MV-4-11 (cell line): ENCODE measurements at places on chromosomes 6 and 20.

DNA sequence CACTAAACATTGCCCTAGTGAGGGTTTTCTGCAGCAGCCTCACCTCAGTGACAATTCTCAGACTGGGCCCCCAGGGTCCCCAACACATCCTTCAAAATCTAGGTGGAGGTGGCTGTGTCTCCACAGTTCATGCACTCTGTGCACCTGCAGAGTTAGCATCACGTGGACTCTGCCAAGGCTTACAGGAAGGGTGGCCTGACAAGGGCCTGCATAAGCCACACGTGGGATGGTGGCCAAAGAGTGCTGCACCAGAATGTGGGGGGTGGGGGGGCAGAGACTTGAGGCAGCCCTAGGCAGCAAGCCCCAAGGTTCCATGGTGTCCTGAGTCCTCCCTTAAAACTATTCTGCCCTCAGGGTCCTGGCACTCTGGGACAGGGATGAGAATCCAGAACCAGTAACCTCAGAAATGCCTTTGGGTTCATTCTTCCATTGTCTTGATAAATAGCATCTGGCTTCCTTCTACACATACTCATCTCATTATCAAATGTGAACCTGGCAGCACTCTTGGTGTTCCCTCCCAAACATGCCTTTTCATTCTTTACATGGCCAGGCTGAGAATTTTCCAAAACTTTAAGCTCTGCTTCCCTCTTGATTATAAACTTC, 1.6 kb upstream of the SERPINB1 start:
- DNase-seq: no peak

- DNase-seq: no peak
These were observed 410.4 kb downstream of the MAFB start for GRCh38 chr20:40278673-40279072.

- no peak for DNase-seq
These were observed 698.4 kb downstream of the TENT5A start for GRCh38 chr6:81054036-81054435.

DNA sequence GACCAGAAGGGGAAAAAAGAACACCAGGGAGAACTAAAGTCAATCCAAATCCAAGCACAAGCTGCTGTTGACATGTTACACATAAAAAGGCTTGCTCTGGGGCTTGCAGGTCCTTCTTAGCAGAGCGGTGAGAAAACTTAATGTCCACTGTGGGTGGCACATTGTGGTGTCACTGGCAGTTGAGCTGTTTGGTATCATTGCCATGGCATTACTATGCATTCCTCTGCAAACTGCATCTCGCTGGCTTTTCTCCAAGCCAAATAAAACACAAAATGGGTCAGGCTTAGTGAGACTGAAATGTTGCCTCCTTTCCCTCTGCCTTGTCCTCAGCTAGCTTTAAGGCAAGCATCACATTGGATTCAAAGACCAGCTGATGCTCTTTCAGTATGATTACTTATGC, 40.9 kb downstream of the LY86 start:
- no peak for DNase-seq

- no peak for DNase-seq
These were observed 790 bp downstream of the NEDD9 start for GRCh38 chr6:11231564-11232192.

DNA sequence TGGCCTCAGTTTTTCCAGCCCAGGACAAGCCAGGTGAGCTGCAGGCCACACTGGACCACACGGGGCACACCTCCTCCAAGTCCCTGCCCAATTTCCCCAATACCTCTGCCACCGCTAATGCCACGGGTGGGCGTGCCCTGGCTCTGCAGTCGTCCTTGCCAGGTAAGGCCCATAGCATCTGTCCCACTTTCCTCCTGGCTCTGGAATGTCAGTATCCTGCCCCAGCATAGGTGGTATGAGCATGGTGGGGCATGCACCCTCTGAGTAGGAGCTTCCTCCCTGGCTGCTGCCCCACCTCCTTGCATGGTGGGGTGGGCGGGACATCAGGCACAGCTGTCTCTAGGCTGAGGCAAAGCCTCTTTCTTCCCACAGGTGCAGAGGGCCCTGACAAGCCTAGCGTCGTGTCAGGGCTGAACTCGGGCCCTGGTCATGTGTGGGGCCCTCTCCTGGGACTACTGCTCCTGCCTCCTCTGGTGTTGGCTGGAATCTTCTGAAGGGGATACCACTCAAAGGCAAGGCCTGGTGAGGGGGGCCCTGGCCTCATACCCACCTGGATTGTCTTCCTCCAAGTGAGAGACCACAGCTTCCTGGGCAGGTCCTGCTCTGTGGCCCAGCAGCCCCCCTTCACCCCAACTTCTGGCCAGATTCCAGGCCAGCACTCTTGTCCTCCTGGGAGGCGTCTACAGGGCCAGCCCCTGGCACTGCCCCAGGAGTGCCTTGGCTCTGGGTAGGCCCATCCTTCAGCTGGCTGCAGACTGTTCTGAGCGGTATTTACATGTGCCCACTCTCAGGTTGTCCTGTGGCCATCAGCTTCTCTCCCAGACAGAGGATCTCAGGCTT, 9.1 kb downstream of the PI16 start:
- DNase-seq: peak; percentile 22

DNA sequence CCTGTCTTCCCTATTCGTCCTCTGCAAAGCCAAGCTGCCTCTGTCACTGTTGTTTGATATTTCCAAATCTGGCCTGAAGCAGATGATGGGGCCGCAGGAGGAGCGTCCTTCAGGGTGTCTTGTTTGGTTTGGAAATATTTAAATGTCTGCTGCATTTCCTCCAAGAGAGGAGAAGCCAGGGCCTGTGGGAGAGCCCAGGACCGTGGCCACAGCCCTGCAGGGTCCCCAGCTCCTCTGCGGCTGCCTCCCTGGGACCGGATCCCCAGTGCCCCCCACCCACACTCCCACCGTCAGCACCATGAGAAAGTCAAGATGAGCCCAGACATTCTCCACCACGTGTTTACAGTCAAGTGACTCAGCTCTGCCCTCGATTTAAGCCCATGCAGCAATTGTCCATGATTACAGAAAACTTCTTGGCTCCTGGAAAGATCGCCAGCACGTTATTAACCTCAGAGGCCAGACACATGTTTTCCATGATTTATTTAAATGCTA, 18.2 kb downstream of the FOXF2 start:
- DNase-seq: no peak

DNA sequence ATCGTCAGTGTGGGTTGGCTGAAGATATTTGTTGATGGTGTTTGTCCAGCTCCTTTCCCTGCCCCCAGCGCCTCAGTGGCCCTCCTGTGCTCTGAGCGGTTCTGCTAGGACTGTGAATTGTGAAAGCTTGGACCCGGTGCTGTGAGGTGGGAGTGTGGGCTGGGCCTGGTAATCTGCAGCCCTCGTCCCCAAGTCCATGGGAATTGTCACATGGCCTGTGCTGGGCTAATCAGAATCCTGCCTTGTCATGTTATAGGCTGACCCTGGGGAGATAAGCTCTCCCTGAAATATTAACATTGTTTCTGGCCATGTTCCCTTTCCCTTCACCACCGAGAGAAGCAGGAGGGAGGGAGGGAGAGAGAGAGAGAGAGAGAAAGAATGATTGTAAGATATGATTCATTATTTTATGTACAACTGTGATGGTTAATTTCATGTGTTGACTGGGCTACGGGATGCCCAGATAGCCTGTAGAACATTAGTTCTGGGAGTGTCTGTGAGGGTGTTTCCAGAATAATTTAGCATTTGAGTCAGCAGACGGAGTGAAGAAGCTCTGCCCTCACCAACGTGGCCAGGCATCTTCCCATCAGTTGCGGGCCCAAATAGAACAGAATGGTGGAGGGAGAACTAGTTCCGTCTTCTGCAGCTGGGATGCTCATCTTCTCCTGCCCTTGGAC, 62.4 kb downstream of the TFAP2C start:
- DNase-seq: no peak

GRCh38 chr20:13549451-13549850, 89.3 kb downstream of the TASP1 start:
- no peak for DNase-seq

DNA sequence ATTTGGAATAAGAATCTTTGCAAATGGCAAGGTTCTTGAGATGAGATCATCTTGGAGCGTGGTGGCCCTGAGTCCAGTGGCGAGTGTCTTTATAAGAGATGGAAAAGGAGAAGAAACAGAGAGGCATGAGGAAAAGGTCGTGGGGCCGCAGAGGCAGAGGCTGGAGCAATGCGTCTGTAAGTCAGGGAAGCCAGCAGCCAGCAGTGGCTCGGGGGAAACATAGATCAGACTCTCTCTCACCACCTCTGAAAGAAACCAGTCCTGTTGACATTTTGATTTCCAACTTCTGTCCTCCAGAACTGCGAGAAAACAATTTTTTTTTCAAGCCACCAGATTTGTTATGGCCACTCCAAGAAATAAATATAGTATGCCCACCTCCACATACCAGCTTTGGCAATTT, 226.6 kb downstream of the TFAP2C start:
- DNase-seq: no peak

GRCh38 chr6:7451326-7451725, 61.7 kb downstream of the RIOK1 start:
- DNase-seq: no peak

DNA sequence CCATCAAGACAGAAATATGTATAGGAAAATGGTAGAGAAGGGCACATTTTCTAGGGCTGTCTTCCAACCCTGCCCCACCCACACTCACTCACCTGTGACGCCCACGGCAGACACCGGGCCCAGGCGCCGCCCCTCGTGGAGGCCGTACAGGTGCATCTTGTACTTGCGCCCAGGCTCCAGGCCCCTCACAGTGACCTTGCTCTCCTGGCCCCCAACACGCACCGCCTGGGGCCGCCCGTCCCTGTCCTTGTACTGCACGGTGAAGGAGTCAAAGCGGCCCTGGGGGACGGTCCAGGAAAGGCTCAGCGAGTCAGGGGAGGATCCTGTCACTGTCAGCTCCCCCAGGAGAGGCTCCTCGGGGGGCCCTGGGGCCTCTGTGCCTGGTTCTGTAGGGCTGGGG, 19.8 kb downstream of the CYP21A2 start:
- DNase-seq: no peak

DNA sequence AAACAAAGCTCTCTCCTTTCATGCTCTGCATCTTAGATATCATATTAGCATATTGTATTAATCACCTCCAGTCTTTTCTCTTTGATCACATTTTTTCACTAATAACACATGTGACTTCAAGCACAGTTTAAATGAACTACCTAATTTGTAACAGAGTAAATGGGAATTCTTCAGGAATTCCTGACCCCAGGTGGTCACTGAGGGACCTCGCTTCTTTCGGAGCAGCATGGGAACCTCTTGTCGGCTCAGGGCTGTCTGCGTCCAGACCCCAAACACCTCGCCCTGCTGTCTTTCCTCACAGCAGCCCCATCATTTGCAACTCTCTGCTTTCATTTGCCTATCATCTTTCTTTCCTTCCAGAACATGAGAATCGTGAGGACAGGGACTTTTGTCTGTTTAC, 103.5 kb downstream of the DACT2 start:
- DNase-seq: no peak

DNA sequence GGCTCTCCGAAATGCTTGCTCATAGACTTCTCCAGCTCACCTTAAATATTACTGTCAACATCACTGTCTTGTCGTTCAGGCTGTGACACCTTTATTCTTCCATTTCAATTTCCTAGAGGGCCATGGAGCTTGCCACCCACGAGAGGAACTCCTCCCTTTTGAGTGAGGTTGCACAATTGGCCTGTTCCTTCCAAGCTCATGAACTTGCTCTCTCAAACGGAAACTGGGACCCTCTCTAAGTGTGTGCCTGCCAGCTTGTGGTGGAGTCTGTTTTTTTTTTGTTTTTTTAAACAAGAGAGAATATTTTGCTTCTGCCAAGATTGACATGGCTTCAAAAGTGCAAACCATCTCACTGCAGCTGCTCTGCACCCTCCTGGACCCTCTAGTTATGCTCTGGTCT, 19.3 kb upstream of the IYD start:
- peak; percentile 54 for DNase-seq

GRCh38 chr6:145060714-145061113, 674.6 kb downstream of the EPM2A start:
- DNase-seq: no peak

GRCh38 chr20:59037386-59037785, 5.2 kb downstream of the PRELID3B start:
- no peak for DNase-seq

GRCh38 chr6:128275030-128275429, 245.4 kb downstream of the PTPRK start:
- DNase-seq: no peak

DNA sequence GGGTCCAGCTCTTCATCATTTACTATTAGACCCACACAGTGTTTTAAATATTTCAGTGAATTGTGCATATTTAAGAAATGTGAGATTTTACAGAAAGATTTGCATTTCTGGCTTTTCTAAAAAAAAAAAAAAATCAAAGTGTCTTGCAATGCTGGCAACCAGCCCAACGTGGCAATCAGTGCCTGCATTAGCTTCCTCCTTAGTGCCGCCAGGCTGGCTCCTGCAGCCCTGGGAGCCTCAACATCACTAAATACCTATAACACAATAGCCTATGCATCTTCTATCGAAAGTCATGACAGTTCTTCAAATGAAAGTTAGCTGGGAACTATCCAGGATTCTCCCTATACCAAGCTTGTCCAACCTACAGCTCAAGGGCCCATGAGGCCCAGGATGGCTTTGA, 9.4 kb upstream of the CD93 start:
- no peak for DNase-seq

DNA sequence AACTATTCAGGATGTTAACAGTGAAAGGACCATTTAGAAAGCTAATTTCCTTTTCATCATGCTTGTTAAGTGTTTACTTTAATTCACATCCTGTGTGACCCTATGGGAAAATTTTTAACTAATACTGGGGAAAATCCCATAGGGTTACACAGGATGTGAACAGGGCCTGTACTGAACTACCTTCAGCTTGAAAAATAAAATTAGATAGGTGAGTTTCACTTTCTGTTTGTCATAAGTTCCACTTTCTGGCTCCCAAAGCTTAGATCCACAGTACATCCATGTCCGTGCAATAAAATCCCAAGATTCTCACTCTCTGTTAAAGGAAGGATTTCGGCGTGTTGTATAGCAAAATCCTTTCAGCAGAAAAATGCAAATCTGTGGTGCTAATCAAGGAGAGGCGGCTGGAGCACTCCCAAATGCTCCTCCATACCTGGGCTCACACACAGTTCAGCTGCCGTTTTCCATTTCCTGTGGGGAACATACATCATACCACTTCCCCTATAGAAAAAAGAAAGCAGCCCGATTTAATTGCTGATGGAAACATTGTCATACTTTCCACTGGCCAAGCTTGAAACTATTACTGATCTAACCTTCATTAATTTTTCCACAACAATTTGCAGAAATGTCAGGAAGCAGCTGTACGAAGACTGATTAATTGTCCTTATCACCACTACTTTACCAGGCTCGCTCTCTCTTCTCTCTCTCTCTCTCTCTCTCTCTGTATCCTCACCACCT, 125.2 kb downstream of the HIVEP2 start:
- DNase-seq: peak; percentile 3
